Stimulated activated CD8-positive, alpha-beta memory T cell treated with anti-CD3 and anti-CD28 coated beads, Interleukin-4, amount 100 ng/mL, for 4 hours (primary cell): ENCODE measurements at places on chromosomes 6 and 20.
A peak's percentile ranks its signal among the peaks of the same experiment; 100 is the strongest.

- no peak for DNase-seq
Observed at GRCh38 chr6:109449064-109449794, 6.3 kb downstream of the MICAL1 start.

DNA sequence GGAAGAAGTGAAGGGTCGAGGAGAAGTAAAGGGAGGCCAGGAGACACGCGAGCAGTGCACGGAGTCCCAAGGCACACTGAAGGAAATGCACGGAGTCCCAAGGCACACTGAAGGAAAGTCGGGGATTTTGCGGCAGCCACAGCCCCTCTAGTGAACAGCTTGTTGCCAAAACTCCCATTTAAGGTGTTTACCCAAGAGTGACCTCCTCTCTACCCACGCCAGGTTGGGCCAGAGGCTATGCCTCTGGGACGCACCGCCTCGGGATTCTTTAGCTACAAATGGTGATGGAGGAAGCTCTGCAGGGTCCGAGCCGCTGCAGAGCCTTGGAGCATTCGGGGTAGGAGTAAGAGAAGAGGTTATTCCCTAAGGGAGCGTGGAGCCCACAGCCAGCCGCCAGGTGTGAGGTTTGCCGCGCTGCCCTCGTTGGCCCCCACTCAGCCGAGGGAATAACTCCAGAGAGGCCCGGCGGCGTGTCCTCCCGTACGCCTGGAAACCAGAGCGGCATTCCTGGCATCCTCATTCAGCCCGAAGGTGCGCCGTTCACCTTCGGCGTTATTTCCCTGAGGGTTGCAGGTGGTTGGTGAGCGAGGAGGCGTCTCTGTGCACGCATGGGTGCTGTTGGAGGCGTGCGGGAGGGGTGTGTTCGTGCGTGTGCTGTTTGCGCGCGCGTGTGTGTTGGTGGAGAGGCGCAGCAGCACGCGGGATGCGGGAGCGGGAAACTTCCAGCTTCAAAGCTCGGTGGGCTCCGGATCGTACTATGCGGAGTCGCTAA is 3.4 kb upstream of the MAFB start:
- no peak for DNase-seq

- no peak for DNase-seq
Observed at GRCh38 chr20:18567739-18568091, 483 bp downstream of the SMIM26 start.

DNA sequence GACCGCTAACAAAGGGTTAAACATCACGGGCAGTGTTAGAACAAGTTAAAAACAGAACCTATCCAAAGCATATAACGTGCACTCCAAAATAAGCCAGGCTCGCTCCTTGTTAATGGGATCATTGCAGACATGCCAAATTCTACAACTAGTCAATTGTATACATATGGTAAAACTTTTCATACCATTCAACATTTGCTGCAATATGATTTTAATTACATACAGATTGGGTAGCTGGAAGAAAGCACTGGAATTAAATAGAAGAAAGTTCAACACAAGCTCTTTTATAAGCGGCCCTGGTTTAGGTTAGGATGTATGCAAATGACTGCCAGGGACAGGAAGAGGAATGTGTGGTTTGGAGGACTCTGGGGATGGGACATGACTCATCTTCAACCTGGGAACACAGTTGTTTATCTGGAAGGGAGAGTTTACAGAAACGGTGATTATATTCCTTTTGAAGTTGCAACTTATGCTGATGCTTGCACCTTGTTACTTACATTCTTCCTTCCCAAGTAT is 62.5 kb upstream of the TIAM2 start:
- DNase-seq, result no peak

- no peak for DNase-seq
Observed at GRCh38 chr6:115977220-115977619, 83.5 kb downstream of the FRK start.

- no peak for DNase-seq
Observed at GRCh38 chr6:160221423-160221822, 37.2 kb downstream of the SLC22A2 start.

DNA sequence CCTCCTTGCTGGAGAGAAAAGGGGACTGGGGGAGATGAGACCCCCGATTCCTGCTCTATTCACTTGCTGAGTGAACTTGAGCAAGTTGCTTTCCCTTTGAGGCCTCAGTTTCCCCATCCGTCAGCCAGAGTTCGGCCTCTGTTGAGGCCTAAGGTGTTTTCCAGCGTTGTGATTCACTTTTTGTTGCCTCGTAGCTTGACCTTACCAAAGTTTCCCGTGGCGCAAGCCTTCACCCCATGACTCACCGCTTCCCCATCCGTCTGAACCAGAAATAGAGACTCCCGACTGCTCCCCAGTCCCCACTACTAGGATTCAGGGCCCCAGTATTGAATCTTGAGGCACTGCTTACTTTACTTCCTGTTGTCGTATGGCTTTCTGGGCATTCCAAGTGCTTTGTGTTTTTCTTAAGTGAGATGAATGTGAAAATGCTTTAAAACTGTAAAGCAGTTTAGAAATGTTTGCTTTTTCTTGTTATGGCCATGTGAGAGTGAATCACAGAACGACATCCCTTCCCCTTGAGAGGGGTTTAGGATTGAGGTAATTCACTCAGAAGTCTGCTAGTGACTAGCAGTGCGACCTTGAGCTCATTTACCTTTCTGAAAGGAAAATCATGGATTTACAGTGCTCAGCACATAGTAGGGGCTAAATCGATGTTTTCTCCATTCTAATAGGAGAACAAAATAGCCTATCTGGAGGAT is 1.2 kb downstream of the CHMP4B start:
- DNase-seq, result no peak

GRCh38 chr6:101108286-101108685 is 227.2 kb upstream of the ASCC3 start:
- no peak for DNase-seq

DNA sequence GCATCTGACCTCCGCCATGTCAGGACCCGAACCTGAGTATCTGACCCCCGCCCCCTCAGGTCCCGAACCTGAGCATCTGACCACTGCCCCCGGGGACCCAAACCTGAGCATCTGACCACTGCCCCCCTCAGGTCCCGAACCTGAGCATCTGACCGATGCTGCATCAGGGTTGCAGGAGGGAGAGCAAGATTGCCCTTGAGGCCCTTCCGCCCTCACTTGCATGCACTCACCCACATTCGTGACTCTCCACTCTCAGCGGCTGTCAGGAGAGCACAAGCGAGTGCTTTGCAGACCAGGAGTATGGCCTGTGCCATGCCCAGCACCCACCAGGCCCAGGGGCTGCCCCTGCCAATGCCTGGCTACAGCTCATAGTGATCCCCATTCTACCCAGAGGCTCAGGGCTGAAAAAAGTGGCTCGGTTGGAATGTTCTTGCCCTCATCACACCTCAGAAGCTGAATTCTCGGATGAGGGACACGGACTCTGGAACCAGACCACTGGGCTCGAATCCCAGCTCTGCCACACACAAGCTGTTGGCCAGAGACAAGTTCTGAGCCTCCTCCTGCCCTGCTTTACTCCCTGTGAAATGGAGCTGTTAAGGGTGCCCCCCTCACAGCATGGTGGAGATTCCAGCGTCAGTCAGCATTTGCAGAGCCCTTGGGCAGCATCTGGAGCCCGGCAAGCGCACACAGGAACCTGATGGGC is 82.1 kb downstream of the DLL1 start:
- DNase-seq, result no peak

GRCh38 chr6:32177183-32177787 is 920 bp upstream of the RNF5 start:
- no peak for DNase-seq

DNA sequence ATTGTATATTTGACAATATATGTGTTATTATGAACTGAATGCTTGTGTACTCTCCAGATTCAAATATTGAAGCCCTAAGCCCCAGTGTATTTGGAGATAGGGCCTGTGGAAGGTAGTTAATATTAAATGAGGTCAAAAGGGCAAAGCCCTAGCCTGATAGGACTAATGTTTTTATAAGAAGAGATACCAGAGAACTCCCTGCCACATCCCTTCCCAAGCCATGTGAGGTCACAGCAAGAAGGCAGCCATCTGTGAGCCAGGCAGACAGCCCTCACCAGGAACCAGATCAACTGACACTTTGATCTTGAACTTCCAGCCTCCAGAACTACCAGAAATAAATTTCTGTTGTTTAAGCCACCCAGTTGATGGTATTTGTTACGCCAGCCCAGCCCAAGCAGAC is 36.4 kb upstream of the FBXL4 start:
- DNase-seq, result no peak

DNA sequence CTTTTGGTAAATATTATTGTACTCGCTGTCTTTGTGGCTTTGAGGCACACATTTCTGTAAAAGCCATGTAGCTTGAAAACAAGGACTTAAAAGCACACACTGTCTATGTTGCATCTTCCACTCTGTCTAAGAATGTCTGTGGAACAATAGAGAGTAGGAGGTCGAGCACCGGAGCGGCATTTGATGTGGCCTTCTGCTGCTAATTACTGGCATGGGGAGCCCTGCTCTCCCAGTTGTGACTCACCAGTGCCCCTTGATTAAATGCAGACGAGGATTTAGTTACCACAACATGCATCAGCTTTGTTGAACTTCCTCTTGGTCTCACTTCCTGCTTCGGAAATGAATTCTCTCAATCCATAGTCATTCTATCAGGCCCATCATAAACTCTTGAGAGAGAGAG is 680.7 kb upstream of the SLC35B3 start:
- no peak for DNase-seq

DNA sequence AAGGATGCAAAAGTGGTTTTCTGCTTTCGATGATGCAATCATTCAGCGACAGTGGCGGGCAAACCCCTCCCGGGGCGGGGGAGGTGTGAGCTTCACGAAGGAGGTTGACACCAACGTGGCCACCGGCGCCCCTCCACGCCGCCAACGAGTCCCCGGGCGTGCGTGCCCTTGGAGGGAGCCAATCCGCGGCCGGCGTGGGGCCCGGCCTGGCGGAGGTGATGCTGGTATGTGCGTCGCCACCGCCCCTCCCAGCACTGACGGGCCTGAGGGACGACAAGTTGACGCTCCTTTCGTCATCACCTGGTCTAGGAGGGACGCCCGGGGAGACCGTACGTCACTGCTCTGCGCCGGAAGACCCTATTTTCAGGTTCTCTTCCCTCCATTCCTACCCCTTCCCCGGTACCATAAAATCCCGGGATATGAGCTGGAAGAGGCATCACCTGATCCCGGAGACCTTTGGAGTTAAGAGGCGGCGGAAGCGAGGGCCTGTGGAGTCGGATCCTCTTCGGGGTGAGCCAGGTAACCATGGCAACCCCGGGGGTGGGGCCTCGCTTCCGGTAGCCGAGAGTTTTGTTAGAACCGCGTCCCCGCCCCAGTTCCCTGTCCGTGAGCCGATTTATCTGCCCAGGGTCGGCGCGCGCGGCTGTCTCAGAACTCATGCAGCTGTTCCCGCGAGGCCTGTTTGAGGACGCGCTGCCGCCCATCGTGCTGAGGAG is at the start of gene DXO:
TSS of gene DXO (minus strand) at position 146 of the 716 bp plus-strand sequence. CDS start 463 bp downstream, outside the sequence.
- peak; percentile 97 for DNase-seq

DNA sequence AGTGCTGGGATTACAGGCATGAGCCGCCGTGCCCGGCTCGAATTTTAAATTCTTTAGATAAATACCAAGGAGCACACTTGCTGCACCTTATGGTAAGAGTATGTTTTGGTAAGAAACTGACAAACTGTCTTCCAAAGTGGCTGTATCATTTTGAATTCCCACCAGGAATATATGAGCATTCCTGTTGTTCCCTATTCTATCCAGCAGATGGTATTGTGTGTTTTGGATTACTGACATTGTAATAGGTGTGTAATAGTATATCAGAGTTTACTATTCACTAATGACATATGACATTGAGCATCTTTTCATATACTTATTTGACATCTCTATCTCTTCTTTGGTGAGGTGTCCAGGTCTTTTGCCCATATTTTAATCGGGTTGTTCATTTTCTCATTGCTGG is 40.5 kb downstream of the TGM6 start:
- DNase-seq, result no peak

DNA sequence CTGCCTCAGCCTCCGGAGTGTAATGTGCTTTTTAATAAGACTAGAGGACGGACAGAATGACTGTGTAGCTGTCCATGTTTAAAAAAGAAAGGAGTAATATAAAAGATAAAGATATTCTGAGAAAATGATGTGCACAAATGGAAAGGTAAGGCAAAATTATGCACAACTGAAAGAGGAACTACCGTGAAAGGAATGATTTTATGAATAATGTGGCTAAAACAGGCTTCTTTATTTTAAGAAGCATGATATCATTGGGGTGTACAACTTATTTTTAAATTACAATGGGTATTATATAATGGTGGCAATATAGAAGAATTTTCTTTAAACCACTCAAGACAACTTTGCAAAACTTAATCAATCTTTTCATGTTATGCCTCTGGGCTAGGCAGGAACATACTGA is 78.1 kb downstream of the FIG4 start:
- DNase-seq, result no peak

DNA sequence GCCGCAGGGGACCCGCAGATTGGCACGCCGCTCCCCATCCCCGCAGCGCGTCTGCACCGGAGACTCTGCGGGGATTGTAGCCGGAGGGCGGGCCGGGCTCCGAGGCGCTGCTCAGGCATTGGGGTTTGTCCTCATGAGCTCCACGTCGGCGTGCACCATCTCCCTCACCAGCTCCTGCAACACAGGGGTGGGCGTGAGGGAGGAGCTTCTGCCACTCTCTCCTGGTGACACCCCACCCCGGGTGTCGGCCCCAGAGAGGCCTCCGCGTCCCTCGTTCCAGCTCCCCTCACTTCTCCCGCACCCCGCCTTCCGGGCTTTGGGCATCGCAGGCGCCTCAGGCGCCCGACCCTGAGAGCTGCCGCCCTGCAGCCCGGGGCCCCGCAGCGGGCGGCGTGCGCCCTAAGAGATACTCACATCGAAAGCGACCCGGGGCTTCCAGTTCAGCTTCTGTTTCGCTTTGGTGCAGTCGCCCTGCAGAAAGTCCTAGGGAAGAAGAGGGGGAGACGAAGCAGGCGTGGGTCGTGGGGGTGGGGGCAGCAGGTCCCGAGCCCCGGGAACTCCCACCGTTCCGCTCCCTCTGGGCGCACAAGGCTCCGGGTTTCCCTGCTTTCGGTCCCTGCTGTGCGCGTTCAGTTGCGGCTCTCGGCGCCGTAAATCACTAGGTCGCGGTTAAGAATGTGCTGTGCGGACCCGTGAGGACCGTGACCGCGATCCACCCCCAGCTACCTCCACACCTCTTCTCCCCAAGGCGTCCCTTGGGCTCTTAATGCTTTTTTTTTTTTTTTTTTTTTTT is 14.5 kb downstream of the FOXC1 start:
- DNase-seq, result no peak

GRCh38 chr6:24072038-24072746 is 53.8 kb upstream of the NRSN1 start:
- DNase-seq, result no peak

- no peak for DNase-seq
Observed at GRCh38 chr20:34948030-34948429, 7.6 kb downstream of the GSS start.

DNA sequence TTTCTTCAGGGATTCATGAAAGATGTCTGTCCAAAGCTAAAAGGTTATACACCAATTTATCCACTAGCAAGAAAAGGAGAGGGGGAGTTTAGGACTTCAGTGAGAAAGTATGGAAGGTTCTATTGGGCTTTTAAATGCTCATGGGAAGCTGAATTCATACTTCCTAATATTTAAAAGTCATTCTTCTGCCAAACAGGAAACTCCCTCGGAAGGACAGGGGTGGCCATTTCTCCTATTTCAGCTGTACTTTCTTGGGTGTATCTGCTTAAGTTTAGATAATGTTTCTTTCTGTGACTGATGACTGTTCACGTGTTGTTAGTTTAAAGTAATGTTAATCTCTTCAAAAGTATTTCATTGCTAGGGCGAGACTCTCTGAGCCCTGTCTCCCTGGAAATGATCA is 80.5 kb upstream of the IFNGR1 start:
- DNase-seq, result no peak

GRCh38 chr6:168132531-168133167 is 53.6 kb upstream of the FRMD1 start:
- DNase-seq, result no peak

- no peak for DNase-seq
Observed at GRCh38 chr20:61886721-61887595, 178.7 kb downstream of the TAF4 start.
